Small intestine (tissue), 16 donors: ENCODE measurements at places on chromosomes 7 and 10.

GRCh38 chr10:132447446-132448247, 50.6 kb downstream of the PWWP2B start:
- peak; percentile 67 for DNase-seq

DNA sequence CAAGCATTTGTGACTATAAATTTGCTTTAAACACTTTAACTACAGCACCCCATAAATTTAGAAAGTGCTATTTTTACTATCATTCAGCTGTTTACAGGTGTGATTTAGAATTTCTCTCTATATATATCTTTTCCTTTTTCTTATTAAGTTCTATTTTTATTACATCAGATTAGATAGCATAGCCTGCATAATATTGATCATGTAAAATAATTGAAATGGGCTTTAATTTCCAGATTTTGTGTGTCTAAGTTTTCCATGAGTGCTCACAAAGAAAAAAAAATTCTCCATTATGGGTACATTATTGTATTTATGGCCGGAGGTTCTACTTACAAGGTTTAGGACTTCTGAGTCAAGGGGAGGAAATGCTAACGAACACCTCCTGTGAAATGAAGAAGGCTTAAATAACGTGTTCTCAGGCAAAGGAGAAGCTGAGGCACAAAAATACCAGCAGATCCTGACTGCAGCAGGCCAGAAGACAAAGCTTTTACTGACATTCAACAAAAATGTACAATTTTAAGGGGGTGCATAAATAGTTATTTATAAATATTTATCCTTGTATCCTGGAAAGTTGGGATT, 114.2 kb downstream of the RNF133 start:
- no peak for DNase-seq

- DNase-seq: peak; percentile 61
Measured at GRCh38 chr7:97819161-97819560, 53.0 kb downstream of the ASNS start.

GRCh38 chr7:95501261-95501832, 15.6 kb downstream of the ASB4 start:
- no peak for DNase-seq

GRCh38 chr10:50540826-50541122, 83.0 kb downstream of the SGMS1 start:
- no peak for DNase-seq

DNA sequence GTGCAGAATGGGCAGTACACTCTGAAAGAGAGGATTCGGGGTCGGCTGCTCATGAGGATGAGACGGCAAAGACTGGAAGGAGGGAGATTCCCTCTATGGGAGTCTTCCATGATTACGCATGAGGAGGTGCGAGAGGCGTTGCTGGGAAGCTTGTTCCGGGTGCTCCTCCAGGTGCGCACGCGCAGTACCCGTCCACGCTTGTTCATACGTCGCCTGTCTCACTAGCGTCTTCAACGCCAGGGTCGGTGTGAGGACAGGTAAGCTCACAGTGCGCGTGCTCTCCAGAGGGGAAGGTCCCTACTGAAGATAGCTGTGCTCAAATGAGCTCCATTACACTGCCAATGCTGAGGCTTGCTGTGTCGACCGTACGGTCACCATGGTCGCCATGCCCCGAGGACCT, 39.3 kb upstream of the BNIP3 start:
- DNase-seq: no peak

- DNase-seq: no peak
Measured at GRCh38 chr10:77012812-77013500, 624.7 kb downstream of the KCNMA1 start.

DNA sequence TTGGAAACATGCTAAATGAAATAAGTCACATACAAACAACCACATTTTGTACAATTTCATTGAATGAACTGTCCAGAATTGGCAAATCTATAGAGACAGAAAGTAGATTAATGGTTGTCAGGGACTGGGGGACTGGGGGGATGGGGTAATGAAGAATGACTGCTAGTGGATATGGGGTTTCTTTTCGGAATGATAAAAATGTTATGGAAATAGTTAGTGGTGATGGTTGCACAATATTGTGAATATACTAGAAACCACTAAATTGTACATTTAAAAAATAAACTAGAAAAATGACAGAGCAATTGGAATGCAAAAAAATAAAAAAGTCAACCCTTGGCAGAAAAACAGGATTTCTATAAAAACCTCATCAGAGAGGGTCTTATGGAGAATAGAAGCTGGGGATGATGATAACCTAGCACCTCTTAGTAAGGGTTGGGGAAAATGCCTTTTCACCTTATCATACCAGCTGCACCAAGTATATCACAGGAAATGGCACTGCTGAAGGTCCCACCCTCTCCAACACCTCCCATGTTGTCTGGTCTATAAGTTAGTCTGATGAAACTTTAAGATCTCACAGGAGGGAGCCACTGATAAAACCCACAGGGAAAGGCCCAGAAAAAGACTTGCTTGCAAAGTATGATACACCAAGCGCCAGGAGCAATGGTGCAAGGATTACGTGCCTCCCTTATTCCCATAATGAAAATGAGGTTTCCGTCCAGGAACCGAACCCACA, 23.1 kb upstream of the JAZF1 start:
- DNase-seq: no peak

DNA sequence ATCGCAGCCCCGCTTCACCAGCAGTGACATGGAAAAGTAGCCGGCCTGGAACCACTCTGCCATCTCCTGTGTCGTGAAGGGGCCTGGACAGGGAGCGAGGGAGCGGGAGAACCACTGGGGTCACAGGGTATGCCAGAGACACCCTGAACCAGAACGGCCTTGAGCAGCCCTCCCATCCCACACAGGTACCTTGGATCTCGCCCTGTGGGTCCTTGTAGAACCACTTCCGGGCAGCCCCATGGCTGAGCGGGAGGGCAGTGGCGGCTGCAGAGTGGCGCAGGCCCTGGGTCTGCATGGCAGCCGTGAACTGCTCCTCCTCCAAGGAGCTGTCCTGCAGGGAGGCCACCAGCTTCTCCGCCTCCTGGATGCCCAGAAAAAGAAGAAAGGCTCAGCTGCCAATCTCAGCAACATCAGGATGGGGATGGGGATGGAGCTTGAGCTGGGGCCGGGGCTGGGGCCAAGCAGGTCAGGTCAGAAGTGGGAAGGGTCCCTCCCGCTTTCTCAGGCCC, 9.5 kb downstream of the GIGYF1 start:
- no peak for DNase-seq

DNA sequence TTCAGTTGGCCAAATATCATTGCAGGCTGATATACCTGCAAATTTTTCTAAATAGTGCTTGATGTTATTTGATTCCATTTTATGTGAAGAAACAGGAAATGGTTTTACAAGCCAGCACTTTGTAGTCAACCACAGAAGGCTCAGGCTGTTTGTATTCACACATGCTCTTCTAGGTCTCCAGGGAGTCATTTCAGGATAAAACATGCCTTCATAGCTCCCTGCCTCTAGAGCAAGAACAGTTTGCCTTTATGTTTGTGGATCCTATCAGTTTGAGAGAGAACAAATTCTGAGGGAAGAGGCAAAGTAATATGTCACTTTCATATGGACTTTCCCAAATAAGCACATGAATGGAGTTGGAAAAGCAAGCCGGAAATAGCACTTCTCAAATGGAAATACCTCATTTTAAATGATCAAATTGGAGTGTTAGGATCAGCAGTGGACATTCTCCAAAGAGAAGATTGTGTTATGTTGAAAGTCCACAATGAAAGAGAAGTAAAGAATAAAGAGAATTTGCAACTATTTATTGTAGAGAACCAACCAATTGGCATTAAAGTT, 277.6 kb downstream of the KCND2 start:
- no peak for DNase-seq

- DNase-seq: no peak
Measured at GRCh38 chr7:139870380-139870779, 41.3 kb downstream of the TBXAS1 start.

- DNase-seq: peak; percentile 45
Measured at GRCh38 chr10:64619102-64619501, 1097.9 kb downstream of the REEP3 start.

GRCh38 chr7:85103962-85104361, 82.9 kb downstream of the SEMA3D start:
- no peak for DNase-seq

DNA sequence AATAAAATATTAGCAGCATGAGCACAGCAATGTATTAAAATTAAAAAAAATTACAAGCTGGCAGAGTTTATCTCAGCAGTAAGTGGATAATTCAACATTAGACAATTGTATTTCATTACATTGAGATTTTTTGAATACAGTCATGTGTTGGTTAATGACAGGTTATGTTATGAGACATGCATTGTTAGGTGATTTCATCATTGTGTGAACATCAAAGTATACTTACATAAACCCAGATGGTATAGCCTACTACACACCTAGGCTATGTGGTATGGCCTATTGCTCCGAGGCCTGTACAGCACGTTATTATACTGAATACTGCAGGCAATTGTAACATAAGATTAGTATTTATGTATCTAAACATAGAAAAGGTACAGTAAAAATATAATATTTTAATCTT, 29.7 kb downstream of the CCDC6 start:
- DNase-seq: no peak
